Stimulated activated CD8-positive, alpha-beta memory T cell treated with anti-CD3 and anti-CD28 coated beads, Interleukin-4, amount 100 ng/mL, for 4 hours (primary cell): ENCODE measurements at places on chromosomes 7 and 10.

DNA sequence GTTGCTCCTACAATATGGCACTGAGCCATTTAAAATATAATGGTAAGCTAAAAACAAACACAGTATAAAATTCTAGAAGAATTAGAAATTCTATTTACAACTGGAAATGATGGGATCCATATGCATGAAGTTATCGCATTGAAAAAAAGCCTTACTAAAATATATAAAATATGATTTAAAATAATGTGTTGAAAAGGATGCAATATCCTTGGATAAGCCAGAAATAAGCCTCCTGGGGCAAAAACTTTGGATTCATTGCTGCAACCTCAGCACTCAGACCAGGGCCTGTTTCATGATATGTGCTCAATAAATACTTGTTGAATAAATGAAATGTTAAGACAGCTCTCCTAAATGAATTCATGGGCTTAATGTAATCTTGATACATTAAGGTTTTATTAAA is 170.2 kb downstream of the SEM1 start:
- no peak for DNase-seq

DNA sequence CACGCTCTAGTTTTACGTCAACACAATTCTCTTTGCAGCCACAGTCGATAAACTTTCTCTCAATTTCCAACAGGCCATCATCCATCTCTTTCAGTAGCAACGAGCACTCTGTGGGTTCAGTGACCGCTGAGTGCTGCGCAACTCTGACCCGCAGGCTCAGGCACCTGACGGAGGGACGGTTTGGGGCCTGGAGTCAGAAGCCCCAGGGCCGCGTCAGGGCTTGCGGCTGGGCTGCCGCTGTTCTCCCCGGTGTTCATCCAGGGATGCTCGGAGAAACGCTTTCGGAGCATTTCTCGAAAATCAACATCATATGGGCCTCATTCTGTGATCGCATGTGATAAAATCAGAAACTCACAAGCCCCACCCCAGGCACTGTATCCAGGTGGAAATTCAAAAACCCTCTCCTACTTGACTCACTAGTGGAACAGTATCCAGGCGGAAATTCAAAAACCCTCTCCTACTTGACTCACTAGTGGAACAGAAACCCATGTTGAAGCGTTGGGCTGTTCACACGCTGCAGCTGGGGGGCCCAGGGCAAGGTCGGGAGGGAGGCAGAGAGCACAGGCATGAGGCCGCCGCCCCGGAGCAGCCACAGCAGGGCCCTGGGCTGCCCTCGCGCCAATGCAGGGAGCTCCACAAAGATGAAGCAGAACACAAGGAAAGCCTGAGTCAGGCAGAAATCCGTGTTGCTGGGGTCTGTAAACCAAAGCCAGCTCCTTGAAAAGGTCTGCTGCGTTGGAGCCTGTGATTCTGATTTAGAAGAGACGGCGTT is 73.3 kb upstream of the NKX6-2 start:
- DNase-seq: no peak

DNA sequence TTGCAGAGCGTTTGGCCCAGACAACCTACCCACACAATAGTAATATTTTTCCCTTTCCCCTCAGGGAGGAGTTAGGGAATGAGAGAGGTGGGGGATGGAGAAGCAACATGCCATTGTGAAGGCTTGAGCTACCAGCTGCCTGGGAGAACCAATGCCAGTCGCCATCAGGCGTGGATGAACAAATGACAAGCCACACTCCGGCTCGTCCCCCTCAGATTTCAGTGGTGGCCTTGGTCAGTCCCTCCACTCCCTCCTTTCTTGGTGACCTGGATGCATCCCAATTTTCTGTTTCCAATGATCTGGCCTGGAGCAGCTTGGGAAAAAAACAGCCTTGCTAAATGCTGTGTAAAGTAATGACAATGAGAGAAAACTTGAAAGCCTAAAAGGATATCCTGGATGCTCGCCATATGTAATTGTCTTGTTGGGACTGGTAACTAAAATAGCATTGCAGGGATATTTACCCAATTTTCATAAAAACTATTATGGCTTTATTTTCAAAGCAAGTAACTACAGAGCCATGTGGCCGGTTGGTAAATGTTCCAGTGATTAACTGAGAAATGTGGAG is 110.7 kb downstream of the ICA1 start:
- no peak for DNase-seq

GRCh38 chr7:77903597-77903996 is 105.0 kb downstream of the PHTF2 start:
- no peak for DNase-seq

GRCh38 chr10:47164126-47164799 is 135.7 kb upstream of the GDF10 start:
- DNase-seq: no peak

DNA sequence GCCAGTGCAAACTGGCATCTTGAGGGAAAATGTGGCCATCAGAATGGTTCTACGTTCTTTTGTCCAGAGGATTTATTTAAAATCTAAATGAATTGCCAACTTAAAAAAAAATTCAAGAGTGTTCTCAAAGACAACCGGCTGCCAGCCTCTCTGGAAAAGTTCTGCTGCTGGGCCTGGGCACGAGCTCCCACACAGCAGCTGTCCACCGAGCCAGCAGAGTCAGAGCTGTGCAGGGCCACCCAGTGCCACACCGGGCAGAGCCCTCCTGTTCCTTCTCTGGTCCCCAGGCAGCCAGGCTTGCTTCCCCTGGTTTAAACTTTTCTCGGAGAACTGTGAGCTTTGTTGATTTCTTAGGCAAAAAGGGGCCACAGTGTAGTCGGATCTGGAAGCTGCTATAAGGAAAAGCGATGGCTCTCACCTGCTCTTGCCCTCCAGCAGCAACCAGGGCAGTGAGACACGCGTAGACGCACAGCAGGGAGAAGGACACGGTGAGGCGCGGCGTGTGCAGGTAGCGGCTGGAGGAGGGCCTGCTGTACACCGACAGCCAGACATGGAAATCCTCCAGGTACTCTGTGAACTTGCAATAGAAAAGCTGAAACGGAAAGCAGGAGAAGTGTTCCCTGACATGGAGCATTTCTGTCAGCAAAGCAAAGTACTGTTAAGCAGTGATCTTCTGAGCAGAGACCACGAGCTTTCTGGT is 111.6 kb downstream of the PKD1L1 start:
- no peak for DNase-seq

DNA sequence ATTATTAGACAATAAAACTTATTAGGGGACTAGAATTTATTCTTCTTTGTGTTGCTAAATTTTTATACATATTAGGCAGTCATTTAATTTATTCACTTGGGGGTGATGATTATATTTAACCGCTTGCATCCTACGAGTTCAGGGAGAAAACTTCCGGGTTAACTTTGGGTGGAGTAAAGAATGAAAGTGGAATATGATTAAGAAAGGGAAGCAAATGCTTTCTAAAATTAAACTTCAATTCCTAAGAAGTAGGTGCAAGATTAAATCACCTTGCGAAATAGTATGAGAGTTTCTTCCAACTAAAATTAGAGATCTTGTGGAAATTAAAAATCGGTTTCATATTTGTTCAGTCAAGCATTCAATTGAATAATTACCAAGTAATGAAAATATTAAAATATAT is 33.5 kb downstream of the MRC1 start:
- no peak for DNase-seq

- DNase-seq: no peak
Observed at GRCh38 chr10:115851695-115852094, 421.3 kb downstream of the GFRA1 start.
